ENCODE measurements at places on chromosomes 5 and 9.

- peak; percentile 85 for DNase-seq
These were observed 31.5 kb upstream of the ZFAND5 start for GRCh38 chr9:72396247-72397091.

DNA sequence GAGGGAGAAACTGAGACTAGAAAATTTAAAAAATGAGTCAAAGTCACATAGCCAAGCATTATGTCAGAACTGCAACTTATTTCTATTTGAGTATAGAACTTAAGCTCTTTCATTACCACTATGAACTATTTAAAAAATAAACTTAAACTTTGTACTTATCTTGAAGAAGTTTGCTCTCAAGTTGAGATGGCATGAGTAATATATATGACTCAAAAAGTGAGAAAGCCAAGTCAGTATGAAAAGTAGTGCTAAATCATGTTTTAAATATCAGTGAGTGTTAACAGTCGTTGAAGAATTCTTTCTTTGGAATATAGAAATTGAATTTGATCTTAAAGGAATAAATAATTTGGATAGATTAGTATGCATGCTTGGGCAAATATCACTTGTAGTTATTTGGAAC, 36.3 kb upstream of the CDH10 start:
- DNase-seq, result no peak

- DNase-seq, result peak; percentile 99
These were observed 14.3 kb upstream of the MARCHF6 start for GRCh38 chr5:10339058-10339811.

GRCh38 chr5:140575309-140575708, 10.7 kb downstream of the SLC35A4 start:
- DNase-seq, result peak; percentile 21

DNA sequence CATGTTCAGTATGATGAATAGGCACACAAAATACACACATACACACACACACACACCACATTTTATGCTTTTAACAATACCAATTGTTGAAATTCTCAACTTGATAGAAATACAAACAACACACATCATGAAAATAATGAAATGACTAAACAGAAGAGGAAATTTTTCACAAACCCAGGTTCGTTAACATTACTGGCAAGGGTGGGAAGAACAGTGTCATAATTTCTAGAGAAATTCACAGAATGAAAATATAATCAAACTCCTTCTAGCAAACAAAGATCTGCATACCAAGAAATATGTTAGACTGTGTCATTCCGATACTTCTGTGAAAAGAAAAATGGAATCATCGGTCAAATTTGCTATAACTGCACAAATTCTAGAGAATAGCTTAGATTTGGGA, 41.9 kb downstream of the ST8SIA4 start:
- DNase-seq, result no peak

GRCh38 chr9:69412741-69413150, 87.7 kb downstream of the ENTREP1 start:
- peak; percentile 38 for DNase-seq

Data from NCI-H69 (cell line).